ENCODE measurements at places on chromosomes 16 and 17. TPM values are rescaled to one million over a fixed set of nuclear protein-coding genes. Genes with fewer than 3 reads are reported as not detected.

ZPBP2 gene
- total RNA-seq: not detected

ARHGAP23 gene
- 42.3 TPM for total RNA-seq

TPPP3 gene
- not detected for total RNA-seq

TNS4 gene
- not detected for total RNA-seq

IKZF3 gene
- not detected for total RNA-seq

MYOCD gene
- total RNA-seq: 2.2 TPM

DHRS7C gene
- total RNA-seq: not detected

CDRT15L2 gene
- total RNA-seq: not detected

GRCh38 chr16:84408856-84409255 lies 40.5 kb downstream of the ATP2C2 start:
- DNase-seq: no peak

GRCh38 chr17:53628011-53628410 lies 194.7 kb upstream of the KIF2B start:
- peak; percentile 52 for DNase-seq

GRCh38 chr16:57444711-57445110 lies 2.5 kb downstream of the CIAPIN1 start:
- no peak for DNase-seq

DNA sequence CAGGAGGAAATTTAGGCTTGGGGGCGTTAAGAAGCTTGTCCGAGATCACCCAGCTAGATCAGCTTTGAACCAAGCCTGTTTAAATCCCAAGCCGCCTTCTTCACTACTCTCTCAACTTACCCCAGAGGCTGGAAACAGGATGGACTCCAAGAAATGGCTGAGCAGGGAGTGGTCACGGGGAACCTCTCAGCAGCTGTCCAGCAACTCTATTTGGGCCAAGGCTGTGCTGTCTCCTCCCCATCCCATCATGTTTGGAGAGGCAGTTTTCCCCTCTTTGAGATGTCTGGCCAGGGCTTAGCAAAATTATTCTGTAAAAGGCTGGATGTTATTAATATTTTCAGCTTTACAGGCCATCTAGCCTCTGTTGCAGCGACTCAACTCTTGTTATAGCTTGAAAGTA lies 305.7 kb downstream of the RBFOX1 start:
- no peak for DNase-seq

DNA sequence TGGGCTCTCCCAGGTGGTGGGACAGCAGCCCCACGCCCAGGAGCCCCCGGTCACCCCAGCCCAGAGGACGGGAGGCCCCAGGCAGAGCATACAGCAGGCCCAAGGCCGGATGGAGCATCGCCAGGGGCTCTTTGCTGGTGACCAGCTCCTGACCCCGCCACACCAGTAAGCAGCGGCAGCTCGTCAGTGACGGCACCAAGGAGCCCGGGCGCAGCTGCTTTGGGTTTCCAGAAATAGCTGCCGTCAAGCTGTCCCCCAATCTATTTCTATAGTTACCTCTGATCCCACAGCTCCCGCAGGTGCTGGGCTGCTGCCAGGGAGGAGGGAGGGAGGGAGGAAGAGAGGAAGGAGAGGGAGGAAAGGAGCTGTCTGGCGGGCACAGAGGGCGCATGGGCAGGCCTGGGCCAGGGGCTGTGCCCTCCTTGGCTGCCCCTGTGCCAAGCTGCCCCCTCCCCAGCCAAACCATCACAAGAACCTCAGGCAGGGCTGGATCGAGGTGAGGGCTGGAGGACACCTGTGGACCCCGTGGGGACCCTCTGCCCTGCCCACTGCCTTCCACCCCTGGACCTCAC lies 10.8 kb upstream of the RASD1 start:
- no peak for DNase-seq

GRCh38 chr16:333406-334094 lies 19.0 kb downstream of the AXIN1 start:
- DNase-seq: no peak

GRCh38 chr17:2394775-2395201 lies 6.1 kb downstream of the MNT start:
- DNase-seq: no peak

GRCh38 chr17:49894761-49895160 lies 46.9 kb upstream of the TAC4 start:
- DNase-seq: no peak

- no peak for DNase-seq
These were observed 393 bp downstream of the PSMC3IP start for GRCh38 chr17:42577140-42577531.

GRCh38 chr16:31385680-31386079 lies 7.5 kb upstream of the ITGAD start:
- DNase-seq: no peak

- no peak for DNase-seq
These were observed 141.3 kb upstream of the NETO2 start for GRCh38 chr16:47284999-47285398.

- DNase-seq: no peak
These were observed 62.5 kb downstream of the LITAF start for GRCh38 chr16:11524098-11524760.

DNA sequence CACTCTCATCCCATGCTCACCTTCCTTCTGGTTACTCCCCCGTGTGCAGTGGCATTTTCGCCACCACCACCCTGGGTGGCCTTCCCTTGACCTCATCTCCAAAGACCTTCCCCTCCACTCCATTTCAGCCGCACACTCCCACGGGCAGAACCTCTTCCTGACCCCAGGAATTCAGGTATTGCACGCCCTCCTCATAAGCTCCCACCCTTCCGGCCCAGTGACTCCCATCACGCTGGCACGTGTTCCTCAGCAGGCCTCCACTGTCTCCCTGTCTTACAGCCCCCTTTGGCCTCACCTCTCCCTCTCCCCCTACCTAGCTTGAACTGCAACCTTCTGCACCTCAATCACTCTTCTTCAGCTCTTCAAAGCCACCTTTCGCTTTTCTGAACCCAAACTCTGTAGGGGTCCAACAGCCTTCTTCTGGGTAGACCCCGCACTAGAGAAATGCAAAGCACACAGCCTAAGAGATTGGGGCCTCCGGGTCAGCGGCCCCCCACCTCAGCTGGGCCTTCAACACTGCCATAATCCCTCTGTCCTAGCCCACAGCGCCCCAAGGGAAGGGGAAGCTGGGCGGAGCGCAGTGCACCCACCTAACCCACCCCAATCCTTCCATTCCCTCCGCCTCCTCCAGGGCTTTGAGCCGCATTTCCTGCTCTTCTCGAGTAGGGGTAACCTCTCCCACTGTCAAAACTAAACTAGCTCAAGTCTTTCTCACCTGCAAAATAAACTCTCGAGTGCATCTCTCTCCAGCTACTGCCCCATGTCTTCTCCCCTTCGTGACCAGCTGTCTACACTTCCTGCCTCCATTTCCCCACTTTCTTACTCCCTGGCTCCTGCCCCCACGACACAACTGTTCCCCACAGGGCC lies 1.7 kb upstream of the TMEM97 start:
- no peak for DNase-seq

DNA sequence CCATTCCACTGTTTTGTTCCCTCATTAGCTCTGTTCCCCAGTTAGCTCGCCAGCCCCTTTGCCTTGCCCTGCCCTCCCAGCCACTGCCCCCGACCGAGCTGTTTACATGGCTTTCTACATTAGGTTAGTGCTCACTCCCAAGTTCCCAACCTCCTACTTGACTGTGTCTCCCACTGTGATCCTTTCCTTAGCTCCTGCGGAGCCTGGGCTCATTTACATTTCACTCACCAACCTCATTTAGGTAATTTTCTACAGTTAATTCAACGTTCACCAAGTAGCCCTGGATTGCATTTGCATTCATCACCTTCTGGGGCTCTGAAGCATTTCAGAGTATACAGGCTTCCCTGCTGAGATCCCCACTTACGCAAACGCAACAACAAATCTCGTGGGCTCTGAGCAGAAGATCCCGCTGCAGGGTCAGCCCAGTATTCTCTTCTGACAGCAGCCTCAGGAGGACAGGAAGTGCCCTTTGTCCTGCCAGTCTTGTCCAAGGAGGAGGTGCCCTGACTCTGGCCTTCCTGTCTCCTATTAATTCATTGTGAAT lies 325.8 kb upstream of the CCL2 start:
- DNase-seq: no peak

GRCh38 chr17:76197911-76198310 lies 42.4 kb downstream of the RNF157 start:
- no peak for DNase-seq

GRCh38 chr17:30513346-30513745 lies 36.1 kb downstream of the GOSR1 start:
- DNase-seq: no peak

All from epithelial cell of proximal tubule (primary cell).